ENCODE measurements at places on chromosomes 4 and X.
A peak's percentile ranks its signal among the peaks of the same experiment; 100 is the strongest.

GRCh38 chr4:1593881-1594345, 90.2 kb downstream of the FAM53A start:
- no peak for DNase-seq

DNA sequence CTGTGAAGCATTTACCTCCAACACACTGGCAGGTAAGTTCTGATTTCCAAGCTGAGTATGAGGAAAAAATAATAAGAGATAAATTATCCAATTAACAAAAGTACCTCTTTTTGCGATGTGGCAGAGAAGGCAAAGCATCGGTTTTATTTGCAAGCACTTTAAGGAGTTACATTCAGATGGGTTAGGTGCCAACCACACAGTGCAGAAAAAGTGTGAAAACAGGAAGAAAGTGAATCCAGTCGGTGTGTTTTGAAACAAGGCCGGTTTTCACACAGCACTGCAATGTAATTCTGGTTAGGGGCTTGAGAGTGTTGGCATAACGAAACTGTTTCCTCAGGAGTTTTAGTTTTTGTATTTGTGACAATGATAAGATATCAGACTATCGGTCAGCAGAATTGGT, 130.8 kb upstream of the PDLIM3 start:
- no peak for DNase-seq

DNA sequence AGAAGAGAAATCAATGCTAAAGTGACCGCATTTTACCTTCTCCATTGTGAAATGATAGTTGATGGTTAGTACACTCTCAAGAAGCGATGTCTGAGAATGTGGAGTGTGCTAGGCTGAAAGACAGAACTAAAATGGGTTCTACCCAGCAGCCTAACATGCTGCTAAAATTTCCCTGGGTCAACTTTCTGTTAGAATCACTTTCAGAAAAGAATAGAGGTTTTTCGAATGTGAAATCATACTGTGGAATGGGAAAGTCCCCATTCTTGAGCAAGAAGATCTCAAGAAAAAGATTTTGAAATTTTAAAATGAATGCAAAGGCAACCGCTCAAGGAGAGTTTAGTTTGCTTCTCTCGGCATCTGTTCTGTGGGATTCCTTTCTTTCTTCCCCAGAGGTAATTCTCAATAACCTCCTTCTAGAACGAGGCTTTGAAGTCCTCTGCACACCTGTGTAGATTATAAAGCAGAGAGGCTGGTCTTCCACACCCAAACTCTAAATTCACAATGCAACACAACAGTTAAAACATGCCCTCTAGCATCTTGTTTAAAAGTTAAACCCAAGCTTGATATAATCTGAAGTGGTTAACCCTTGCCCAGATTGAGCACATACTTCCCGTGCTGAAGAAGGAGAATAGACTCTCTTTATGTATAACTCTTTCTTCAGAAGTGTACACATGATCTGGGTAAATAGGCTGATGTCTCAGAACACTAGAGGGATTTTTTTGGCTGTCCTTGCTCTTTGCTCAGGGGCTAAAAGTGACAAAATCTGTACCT, 208.7 kb upstream of the KLF3 start:
- DNase-seq: no peak

- DNase-seq: no peak
These were observed 671.1 kb upstream of the INTU start for GRCh38 chr4:126961661-126962060.

DNA sequence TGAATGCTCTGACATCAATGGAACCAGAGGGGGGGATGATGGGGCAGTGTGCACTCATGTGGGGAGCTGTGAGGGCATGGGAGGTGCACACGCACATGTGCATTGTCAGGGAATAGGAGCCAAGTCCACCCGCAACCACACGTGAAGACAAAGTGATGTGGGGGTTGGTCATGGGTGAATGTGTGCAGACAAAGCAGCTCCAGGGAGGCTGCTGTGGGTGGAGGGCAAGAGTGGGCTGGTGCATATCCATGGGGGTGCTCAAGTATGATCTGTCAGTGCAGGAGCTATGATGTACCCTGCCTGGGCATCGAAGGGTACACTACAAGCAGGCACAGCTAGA, 301.9 kb downstream of the TEX13C start:
- no peak for DNase-seq

DNA sequence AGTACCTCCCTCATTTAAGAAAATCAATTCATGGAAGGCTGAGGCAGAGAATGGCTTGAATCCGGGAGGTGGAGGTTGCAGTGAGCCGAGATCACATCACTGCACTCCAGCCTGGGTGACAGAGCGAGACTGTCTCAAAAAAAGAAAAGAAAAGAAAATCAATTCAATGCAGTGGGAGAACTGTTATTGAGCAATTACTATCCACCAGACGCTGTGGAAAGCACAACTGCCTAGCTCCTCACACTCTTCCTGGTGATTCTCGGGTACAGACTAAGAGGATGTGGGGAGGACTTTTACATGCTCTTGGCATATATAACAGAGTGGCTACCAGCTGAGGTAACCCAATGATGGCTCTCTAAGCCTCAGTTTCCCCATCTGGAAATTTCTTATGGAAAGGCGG, 2.7 kb upstream of the TMSB4X start:
- no peak for DNase-seq

DNA sequence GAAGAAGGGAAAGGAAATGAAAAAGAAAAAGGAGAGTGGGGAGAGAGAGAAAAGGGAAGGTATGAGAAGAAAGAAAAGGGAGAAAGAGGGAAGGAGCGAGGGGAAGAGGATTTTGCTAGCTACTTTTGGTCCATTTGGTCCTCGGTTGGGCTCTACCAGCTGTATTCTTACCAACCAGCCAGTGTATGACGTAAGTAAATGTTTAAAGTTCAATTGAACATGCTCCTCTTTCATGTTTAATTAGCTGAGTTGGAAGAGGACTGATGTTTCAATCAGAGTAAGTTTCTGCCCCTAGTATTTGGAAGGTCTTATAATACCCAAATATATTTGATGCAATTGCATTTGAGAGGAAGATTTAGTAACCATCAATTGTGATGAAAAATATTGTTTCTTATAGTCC, 424.0 kb upstream of the CXorf51B start:
- DNase-seq: no peak

- DNase-seq: peak; percentile 27
These were observed 689 bp upstream of the OGT start for GRCh38 chrX:71532078-71532752.

GRCh38 chrX:135531813-135532212, 11.4 kb downstream of the INTS6L start:
- peak; percentile 12 for DNase-seq

- DNase-seq: no peak
These were observed 157.5 kb upstream of the ITM2A start for GRCh38 chrX:79524642-79525041.

GRCh38 chrX:72477376-72477775, 95.3 kb downstream of the HDAC8 start:
- DNase-seq: no peak

- DNase-seq: no peak
These were observed 161.1 kb downstream of the PHF8 start for GRCh38 chrX:53883196-53883595.

DNA sequence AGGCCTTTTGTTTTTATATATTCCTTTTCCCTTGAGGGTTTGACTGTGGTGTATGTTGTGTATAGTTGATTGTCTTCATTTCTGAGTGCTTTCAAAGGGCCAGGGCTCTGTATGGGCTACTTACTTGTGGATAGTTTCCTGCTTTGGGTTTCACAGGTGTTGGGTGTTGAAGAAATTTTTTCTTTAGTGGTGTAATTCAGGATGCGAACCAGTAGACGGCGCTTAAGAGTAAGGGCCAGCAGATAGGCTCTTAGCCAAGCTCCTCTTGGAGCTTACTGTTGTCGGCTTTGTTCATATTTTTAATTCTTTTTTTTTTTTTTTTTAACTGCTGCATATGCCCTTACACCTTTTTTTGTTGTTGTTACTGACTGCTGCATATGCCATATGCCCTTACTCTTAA, 276.3 kb upstream of the GALNT7 start:
- DNase-seq: no peak

DNA sequence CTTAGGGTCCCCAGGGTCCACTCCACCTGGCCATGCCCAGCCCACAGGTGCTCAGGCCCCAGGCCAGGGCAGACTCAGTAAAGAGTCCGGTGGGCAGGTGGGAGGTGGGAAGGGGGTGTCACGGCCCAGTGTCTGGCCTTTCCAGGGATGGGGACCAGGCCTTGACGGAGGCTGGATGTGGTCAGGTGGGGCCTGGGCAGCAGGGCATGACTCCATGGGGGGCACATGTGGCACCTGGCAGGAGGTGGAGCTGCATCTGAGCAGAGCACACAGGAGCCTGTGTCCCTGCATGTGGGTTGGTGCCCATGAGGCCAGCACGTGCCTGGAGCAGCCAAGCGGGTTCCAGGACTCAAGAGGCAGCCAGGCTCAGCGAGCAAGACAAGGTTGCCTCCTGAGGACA, 132.9 kb downstream of the FAM53A start:
- no peak for DNase-seq

DNA sequence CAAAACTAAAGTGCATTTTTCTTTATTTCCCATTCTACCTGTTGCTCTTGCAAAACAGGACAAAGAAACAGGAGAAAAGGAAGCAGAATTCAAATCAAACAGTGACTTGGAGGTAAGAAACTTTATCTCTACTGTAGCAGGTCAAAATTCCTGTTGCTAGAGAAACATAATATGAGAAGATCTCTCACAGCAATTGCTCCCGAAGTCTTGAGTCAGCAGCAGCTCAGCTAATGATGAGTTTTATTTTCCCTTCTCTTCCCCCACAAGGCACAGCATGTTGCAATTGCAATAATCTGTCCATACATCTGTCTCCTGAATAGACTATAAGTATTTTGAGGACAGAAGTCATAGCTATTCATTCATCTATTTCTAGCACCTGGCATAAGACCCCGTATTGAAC, 112.7 kb downstream of the CLNK start:
- no peak for DNase-seq

DNA sequence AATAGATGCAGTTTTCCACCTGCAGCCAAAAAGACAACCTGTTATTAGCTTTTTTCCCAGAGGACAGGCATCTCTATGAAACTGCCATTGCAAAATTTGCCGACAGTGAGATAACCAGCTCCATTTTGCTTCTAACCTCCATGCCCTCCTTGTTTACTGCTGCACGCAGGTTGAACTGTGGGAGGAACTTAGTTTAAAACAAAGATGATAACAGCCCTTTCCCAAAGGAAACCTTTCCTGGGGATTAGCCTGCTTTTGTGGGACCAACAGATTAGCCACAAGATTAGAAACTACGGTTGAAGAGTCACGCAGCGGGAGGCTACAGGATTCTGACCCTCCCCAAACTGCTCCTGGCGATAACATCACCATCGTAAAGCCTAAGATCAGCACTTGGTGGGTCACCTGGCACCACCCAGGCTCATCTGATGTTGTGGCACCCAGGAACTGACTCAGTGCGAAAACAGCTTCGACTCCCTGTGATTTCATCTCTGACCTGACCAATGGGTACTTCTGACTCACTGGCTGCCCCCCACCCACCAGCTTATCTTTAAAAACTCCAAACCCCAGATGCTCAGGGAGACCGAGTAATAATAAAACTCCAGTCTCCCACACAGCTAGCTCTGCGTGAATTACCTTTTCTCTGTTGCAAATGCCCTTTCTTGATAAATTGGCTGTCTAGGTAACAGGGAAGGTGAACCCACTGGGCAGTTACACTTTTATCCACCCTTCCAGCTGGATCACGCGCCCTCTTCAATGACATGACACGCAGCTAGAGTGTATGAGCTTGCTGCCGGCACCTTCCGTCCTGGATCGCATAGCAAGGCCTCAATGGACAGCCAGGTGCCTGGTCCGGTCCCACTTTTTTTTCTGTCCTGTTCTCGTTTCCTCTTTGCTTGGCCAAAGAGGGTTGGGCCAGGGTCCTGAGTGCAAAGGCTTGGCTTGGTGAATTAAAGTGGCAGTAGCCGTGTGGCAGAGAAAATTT, 27.2 kb downstream of the NOP14 start:
- no peak for DNase-seq

- no peak for DNase-seq
These were observed 12.1 kb upstream of the GTPBP6 start for GRCh38 chrX:330726-331150.

DNA sequence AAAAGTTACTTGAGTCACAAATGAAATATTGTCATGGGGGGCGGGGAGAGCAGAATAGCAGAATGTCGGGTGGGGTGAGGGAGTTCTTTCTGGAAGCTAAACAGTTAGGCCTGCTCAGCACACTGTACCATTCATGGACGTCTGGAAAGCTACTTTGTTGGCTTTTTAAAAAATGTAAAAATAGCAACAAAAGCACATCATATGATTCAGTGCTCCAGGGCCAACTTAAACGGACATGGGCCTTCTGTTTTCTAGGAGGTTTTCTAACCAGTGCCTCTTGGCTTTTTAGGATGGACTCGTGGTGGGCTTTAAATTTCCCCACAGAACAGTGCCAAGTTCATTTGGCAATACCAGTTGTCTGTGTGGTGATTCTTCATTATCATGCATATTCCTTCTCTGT, 57.4 kb upstream of the CLCN4 start:
- no peak for DNase-seq

DNA sequence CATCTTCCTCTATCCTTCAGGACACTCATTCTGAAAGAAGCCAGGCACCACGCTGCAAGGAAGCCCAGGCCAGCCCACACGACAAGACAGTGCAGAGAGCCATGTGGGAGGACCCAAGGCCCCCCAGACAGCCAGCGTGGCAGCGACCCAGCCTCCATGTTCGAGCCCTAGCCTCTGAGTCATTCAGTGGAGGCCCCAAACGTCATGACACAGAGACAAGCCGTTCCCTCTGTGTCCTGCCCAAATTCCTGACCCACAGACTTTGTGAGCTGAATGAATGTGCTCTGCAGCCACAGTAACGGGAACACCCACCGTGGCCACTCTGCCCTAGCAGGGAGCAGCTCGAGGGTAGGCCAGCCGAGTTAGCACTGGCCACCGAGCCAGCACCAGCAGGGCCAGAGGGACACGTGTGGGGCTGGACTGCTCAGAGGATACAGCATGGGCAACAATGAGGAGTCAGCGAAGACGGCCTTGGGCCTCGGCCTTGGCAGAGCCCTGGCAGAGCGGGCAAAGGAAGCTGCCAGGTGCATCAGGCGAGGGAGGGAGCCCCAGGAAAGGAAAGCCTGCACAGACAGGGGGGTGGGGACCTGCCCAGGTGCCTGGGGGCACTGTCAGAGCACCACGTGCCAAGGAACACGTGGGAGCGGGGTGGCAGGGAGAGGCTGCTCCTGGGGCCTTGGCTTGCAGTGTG, 8.6 kb downstream of the BLOC1S4 start:
- DNase-seq: no peak

GRCh38 chr4:7124689-7125442, 57.0 kb upstream of the GRPEL1 start:
- no peak for DNase-seq

DNA sequence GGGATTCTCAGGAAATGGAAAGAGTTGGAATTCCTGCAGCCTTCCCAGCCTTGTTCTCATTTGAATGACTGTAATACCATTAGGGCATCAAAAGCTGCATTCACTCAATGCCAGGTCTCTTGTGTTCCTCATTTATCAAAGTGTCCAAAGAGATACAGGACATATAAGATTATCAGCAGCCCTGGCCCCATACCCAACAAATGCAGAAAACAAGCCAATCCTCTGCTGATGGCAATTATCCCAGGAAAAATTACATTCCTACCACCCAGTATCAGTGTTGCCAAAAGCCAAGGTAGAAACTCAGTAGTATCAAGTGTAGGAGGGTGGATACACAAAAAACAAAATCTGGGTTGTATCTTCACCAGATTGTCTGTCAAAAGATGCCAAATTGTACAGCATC, 18.5 kb upstream of the ASB5 start:
- DNase-seq: no peak
